Activated gamma-delta T cell treated with anti-CD3 and anti-CD28 coated beads, Interleukin-2, amount 50 U/mL, for 16 hours (primary cell): ENCODE measurements at places on chromosomes 1 and 21.

DNA sequence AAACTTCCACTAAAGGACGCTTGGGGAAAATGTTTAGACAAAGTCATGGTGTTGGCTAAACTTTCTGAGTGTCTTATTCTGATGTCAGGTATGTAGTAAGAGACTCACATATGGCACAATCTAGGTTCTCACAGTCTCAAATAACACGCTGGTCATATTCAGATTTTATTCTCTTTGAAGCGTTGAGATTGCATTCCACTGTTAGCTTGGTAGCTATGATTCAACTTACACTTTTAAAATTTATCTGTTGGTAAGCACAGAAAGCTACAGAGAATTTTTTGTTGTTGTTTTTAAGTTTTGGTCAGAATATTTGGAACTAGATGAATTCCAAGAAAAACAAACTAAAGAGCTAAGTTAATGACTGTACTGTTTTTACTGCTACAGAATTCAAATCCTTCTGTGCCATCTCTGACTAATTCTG, 126.7 kb downstream of the PRRX1 start:
- DNase-seq = no peak

DNA sequence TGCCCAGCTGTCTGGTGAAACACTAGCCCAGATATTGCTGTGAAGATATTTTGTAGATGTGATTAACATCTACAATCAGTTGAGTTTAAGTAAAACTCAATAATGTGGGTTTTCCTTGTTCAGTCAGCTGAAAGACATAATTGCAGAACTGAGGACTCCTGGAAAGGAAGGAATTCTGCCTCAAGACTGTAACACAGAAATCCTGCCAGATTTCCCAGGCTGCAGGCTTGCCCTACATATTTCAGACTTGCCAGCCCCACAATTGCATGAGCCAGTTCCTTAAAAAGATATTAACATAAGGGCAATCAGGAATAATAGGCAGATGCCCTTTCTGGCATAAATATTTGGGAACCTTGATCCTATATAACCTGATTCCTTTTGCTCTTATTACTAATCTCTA, 14.2 kb upstream of the NIBAN1 start:
- no peak for DNase-seq

DNA sequence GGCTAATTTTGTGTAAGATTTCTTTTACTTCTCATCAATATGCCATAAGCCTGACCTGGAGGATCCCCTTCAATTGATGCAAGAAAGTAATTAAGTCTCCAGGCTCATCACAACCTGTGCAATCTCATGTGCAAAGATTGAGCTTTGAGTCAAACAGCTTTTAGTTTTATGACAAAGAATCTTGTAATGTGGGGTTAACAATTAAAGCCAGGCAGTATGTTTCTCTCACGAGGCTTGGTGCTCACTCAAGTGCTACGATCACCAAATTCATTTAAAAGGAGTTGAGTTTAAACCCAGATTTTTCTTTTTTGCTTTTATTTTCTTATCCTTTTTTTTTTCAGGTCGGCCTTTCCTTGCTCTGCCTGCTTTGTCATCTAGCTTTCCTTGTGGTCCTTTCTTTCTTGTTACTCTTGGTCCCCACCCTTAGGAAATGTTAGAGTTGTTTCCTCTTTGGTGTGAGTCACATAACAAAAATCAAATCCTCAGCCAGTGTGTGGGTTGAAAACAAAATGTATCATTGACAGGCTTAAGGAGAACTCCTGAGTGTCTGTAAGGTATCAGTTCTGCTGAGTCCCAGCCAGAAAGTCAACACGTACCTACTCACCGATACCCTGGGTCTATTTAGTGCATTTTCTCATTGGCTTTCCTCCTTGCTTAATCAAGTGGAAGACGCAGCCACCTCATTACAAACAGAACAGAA, 1037.2 kb downstream of the ADGRL2 start:
- DNase-seq = no peak

DNA sequence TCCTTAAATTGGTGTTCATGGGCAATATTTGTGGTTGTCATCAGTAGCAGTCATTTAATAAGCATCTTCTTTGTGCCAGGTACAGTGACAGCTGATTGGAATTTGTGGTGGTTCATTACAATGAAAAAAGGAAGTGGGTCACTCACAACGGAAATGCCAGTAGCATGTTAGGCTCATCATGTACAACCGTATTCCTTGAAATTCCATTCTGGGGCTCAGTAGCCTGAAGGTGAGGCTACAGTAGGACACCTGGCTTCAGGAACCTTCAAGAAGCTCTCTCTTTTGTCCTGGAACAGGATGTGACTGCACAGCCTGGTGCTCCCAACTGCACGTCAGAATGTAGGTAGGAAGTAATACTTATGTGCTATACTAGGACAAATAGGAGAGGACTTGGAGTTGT, 93.9 kb downstream of the ST3GAL3 start:
- no peak for DNase-seq

- DNase-seq = no peak
Observed at GRCh38 chr1:18200136-18200717, 92.6 kb downstream of the IGSF21 start.

- DNase-seq = no peak
Observed at GRCh38 chr1:205965036-205965884, 22.0 kb upstream of the SLC26A9 start.

- no peak for DNase-seq
Observed at GRCh38 chr1:53495633-53496345, 36.6 kb downstream of the DMRTB1 start.

GRCh38 chr21:42317826-42318746, 2.9 kb upstream of the TFF3 start:
- no peak for DNase-seq

GRCh38 chr1:39491146-39491921, at the start of gene BMP8A:
Gene BMP8A (plus strand): TSS chr1:39491636. CDS start chr1:39491992, 356 bp downstream.
- DNase-seq = peak; percentile 55

DNA sequence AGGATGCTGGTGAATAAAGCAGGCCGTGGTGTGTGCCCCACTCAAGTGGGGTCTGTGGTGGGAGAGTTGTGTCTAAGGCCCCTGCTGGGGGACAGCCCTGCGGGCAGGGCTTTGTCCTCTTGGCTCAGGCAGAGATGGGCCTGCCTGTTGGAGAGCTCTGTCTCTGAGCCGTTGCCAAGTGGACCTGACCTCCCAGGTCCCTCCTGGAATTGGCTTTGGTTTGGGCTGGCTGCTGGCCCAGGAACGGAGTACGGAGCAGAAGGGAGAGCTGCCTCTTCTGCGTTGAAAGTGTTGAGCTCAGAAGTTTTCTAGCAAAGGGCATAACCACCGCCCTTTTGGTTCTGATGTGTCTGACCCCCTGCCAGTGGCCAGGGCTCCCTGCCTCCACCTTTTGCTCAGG, 153.9 kb downstream of the PEX14 start:
- DNase-seq = no peak

GRCh38 chr1:53412285-53413174, 46.7 kb upstream of the DMRTB1 start:
- no peak for DNase-seq

- no peak for DNase-seq
Observed at GRCh38 chr1:235315173-235315572, 12.8 kb downstream of the ARID4B start.

DNA sequence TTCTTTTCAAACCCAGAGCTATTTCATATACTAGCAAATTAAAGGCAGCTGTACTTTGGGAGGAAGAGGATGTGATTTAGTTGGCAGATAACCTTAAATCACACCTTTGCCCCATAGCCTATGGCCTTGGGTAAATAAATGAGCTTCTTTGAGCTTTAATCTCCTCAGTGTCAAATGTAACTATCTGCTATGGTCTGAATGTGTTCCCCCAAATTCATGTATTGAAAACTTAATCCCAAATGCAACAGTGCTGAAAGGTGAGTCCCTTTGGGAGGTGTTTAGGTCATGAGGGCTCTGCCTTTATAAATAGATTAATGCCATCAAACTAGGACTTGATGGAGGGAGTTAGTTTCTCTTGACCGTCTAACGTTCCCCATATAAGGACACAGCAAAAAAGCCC, 85.8 kb downstream of the LTN1 start:
- no peak for DNase-seq

- DNase-seq = no peak
Observed at GRCh38 chr1:78553859-78554258, 63.1 kb downstream of the PTGFR start.

- DNase-seq = no peak
Observed at GRCh38 chr21:23858878-23859277, 1748.4 kb downstream of the MRPL39 start.

DNA sequence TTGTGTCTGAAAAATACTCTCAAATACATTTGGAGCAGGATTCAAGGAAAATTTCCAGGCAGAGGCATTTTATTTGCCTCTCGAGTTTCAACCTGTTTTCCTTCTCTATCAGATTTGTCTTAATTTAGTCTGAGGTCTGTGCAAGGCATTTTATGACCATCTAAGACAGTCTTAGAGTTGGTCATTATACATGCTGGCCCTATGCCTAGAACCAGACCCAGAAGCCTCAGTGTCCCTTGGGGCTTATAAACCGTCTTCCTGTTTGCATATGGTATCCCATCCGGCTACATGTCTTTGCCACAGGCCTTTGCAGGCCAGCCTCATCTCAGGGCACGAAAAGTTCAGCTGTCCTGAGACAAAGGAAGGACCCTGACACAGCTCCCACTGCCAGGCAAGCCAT, 346.1 kb downstream of the SIPA1L2 start:
- no peak for DNase-seq

- no peak for DNase-seq
Observed at GRCh38 chr1:40858856-40859416, 3.2 kb downstream of the CITED4 start.

- DNase-seq = no peak
Observed at GRCh38 chr21:44078411-44078981, 28.7 kb upstream of the PWP2 start.

DNA sequence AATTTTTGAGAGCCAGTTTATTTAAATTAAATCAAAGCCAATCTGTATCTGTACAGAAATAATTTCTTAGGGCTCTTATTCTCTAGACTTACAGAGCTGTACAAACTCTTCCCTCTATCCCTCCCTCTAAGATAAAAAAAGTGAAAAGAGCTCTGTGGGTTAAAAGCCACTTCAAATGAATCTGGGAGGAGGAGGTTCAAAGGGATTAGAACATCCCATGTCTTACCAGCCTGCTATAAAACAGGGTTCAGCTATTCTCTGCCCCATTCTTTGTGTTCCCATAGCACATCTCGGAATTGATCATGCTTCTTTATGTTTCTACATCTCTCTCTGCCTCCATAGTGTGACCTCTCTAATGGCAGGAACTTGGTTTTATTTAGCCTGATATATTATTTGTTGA, 19.4 kb downstream of the KIAA0319L start:
- DNase-seq = no peak

GRCh38 chr1:202659974-202660373, 50.3 kb downstream of the SYT2 start:
- DNase-seq = no peak

- DNase-seq = no peak
Observed at GRCh38 chr1:8457760-8458381, 140.0 kb downstream of the SLC45A1 start.

DNA sequence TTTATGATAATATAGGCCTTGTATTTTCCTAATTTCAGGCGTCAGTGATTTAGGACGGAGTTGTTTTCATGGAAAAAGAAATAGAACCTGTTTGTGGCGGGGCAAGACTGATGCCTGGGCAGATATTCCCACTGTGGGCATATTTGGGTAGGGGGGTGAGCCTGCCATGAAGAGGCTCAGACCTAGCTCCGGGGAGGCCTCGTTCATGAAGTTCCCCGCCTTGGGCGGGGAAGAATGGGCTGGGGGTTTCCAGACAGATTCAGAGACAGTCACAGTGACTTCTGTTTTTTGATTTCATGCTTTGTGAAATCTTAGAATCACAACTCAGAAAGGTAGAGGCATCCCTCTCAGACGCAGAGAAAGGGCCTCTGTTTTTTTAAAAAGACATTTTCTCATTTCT, 36.1 kb downstream of the RUNX3 start:
- no peak for DNase-seq

GRCh38 chr1:201396861-201397464, 2.2 kb downstream of the LAD1 start:
- no peak for DNase-seq

GRCh38 chr1:99768104-99768503, 1.7 kb upstream of the FRRS1 start:
- DNase-seq = no peak

- no peak for DNase-seq
Observed at GRCh38 chr21:41854426-41854995, 24.6 kb downstream of the PRDM15 start.
